AG08395 (cell line): ENCODE measurements at places on chromosomes 7 and 10.

DNA sequence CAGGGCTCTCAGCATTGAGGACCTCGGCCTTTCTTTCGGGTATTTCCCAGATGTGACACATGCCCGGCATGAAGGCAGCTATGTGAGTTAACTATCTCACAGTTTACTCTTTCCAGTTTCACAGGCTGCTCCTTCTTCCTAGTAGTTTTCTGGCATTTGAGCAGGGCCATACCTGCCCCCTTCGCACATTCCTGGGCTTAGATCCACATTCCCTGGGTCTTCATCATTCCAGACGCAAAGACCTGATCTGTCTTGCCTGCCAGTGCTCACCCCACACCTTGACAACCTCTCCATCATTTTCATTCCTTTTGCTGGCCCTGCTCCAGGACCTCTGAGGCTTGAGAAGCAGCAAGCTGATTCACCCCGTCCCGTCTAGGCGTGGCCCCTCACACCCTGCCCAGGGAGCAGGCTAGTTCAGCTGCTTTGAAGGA, 227.5 kb downstream of the WDR11 start:
- no peak for DNase-seq

GRCh38 chr7:143435266-143435665, 8.0 kb upstream of the TAS2R60 start:
- DNase-seq = no peak

GRCh38 chr7:29748286-29749099, 57.8 kb upstream of the WIPF3 start:
- peak; percentile 30 for DNase-seq

DNA sequence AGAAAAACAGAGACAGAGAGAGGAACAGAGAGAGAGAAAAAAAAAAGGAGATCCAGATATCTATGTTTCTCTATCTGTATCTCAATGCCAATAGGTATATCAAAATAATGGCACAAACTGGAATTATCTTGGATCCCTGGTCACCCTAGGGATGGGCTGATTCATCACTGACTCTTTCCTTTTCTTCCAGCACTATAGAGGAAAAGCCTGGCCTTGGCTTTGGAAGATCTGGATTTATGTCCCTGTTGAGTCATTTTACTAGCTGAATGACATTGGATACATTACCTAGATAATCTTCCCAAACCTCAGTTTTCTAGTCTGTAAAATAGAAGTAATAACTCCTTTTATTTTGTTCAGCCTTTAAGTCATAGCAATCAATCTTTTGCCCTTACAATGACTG, 152.8 kb upstream of the GDF10 start:
- no peak for DNase-seq

DNA sequence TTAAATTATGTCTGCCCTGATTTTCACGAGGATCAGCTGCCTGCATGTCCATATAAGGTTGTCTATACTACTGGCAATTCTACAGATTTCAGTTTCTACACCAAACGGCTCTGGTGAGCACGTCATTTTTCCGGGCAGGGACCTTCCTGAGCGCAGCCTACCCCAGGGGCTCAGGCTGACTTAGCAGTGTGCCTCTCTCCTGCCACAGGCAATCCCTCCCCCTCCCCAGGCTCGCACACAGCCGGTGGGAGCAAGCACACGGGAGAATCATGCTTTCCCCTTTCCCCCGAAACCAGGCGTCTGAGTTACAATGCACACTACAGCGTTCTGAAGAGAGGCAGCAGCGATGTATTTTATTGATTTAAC, 1.7 kb downstream of the KLF6 start:
- DNase-seq = peak; percentile 43

DNA sequence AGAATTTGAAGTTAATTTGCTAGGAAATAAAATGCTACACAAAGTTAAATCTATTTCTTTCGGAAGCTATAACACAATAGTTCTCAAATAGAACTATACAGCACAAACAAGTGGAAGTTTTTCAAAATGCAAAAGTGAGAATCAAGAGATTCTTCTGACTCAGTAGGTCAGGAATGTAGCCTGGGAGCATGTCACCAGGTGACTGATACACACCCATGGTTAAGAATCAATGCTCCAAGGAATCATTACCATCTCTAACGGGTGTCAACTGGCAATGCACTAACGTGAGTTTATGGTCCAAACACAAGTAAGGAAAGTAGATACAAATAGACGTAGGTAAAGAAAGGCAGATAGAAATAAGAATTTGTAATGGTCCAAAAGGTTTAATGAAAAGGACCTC, 170.5 kb downstream of the SRPK2 start:
- no peak for DNase-seq

DNA sequence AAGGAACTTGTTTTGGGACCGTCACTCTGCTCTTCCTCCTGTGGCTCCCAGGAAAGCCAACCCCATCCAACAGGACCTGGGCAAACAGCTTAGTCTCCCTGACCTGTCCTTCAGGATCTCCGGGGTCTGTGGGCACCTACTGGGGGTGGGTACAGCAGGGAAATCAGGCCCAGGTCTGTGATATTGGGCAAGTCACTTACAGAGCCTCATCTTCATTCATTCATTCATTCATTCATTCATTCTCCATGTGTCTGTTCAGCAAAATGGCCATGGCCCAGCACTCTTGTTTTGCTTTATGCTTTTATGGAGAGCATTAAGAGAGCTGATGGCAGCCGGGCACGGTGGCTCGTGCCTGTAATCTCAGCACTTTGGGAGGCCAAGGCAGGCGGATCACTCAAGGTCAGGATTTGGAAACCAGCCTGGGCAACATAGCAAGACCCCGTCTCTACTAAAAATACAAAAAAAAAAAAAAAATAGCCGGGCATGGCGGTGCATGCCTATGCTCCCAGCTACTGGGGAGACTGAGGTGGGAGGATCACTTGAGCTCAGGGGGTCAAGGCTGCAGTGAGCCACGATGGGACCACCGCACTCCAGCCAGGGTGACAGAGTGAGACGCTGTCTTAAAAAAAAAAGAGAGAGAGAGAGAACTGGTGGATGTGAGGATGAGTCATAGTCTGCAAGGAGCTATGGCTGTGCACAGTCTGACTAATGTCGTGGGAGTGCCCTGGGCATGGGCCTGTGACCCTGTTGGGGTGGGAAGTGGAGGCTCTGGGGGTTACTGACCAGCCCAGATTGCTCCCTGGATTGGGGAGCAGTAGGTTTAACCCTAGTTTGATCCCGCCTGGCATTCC, 54.3 kb downstream of the CLIP2 start:
- DNase-seq = peak; percentile 91

GRCh38 chr10:73248259-73248724, 1.2 kb upstream of the DNAJC9 start:
- no peak for DNase-seq

DNA sequence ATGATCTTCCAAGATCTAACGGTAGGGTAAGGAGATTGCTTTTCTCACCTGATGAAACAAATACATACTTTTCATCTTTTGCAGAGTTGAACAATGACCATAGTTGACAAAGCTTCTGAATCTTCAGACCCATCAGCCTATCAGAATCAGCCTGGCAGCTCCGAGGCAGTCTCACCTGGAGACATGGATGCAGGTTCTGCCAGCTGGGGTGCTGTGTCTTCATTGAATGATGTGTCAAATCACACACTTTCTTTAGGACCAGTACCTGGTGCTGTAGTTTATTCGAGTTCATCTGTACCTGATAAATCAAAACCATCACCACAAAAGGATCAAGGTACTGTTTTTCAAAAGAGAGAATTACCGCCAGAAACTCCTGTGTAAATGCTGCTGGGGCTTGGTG, 79.9 kb downstream of the ANKRD61 start:
- no peak for DNase-seq

DNA sequence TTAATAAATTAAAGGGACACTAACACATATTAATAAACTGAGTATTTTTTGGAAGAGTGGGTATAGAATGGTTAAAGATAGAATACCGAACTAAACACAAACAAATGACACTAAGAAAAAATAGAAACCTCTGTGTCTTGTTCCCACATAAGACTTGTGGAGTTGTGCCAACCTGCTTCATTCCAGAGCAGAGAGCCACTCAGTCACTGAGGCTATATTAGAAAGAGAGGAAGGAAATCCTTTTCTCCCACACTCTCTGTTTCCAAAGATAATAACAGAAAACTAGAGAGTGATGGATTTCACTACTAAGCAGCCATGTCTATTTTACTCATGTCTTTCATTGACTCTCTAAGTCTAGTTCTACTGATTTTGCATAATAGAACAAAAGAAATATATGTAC, 26.0 kb downstream of the CTNNA3 start:
- DNase-seq = no peak

DNA sequence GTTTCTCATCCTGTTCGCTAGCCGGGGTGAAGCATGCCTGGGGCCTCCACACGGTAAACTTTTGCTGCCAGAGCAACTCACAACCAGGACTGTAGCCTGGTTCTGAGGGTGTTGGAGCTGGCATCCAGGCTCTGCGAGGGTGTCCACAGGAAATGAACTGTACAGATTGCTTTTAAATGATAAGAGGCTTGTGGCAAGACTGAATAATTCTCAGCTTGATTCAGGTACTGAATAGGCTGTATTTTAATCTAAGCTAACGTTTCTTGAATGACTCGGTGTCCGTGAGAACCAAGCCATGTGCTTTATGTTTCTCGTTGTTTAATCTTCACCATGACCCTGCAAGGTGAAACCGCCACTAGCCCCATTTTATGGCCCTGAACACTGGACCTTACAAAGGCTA, 49.3 kb downstream of the EEPD1 start:
- no peak for DNase-seq

- DNase-seq = no peak
These were observed 35.8 kb upstream of the BHLHA15 start for GRCh38 chr7:98175260-98175940.

DNA sequence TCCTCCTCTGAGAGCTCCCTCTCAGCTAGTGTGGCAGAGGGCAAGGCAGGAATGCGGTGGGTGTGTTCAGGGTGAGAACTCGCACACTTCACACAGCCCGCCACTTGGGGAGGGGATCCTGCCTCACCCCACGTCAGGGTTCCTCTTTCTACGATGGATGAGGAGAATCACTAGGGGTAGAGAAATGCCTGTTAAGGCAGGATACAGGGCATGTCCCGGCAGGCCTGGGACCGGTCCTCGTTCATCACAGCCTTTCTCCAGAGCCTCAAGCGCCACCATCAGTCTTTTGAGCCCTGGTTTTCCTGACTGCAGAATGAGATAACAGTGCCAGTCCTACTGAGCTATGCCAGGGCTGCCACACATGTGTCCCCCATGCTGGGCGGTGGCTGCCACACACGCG, 546.7 kb upstream of the ADARB2 start:
- no peak for DNase-seq

DNA sequence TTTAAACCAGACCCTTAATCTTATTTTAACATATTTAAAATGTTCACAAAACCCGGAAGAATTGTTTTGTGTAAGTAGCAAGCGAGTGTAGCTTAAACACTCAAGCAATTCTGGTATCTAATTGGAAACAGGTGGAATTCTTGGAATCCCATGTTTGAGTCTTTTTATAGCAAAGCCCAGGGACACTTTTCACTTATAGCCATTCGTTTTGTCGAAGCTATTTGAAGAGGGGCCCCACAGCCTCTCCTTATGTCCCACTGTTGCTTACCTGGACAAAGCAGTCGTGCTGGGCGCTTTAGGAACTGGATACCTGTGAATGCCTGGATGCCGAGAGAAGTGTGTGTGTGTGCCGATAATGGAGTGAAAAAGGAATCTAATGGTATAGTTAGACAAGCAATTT, 3.3 kb downstream of the CUX1 start:
- no peak for DNase-seq

DNA sequence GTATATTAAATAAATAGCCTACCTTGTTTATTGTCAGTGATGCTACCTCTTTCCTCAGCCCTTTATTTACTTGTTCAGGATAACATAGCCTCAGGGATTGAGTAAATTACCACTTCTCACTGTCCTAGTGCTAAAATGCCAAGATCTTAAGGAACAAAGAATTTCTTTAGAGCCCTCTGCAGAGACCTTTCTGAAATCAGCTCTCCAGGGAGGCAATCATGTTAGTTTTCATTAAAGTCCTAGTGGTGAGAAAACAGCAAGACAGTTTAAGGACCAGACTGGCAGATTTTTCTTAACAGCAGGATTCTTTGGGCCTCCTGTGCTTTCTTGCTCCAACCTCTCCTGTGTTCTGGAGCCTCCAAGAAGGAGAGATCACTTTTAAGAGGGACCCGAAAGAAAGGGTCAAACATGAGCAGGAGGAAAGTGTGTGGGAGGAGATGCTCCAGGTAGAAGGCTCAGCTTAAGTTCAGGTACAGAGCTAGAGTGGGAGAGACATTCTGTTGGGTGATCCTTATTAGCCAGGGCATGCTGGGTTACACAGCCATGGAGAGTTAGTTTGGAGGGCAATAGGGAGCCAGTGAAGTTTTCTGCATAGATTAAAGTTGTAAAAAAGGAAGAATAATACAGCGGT, 1.2 kb upstream of the PLCE1 start:
- DNase-seq = no peak

DNA sequence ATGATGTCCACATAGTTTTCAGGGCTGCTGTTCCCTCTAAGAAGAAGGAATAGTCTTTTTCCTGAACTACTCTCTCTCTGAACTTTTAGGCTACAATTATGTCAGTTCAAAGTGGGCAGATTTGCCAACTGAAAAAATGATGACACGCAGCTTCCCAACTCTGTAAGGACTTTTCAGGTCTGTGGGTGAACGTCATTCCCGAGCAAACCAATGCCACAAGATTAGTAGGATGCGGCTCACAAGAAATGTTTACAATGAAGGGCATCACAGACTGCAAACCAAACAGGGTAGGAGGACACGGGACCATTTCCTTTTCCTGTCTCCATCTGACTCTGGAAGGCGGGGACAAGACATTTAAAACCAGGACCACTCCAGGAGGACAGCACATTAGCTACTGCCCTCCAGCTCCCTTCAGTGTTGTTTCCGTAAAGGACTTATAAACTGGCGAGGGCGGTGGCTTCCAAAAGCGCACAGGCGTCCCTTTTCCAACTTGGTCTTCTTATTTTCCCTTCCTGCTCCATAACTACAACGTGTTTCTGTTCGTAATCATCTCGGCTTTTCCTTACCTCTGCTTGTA, 539 bp upstream of the MKLN1 start:
- DNase-seq = peak; percentile 72

GRCh38 chr10:86644152-86644793, 10.1 kb upstream of the OPN4 start:
- peak; percentile 46 for DNase-seq

- no peak for DNase-seq
These were observed 215.8 kb downstream of the FOXP2 start for GRCh38 chr7:114630201-114630990.

DNA sequence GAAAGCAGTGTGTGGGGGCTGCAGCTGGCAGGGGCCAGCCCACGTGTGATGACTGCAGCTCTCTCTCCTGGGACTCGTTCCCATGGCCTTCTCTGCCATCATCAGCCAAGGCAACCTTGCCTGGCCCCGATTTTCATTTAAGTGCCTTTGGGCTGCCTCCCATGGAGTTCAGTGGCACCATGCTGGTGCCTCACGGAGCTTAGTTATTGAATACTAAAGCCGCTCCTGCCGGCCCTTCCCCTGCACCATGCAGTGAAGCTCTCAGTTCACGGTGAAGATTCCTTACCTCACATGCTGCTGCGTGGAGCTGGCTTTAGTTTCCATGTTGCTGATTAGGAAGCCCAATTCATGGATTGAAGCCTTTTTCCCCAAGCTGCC, 141.5 kb upstream of the EEPD1 start:
- DNase-seq = no peak
